ENCODE measurements at places on chromosomes 16 and 17.
A peak's percentile ranks its signal among the peaks of the same experiment; 100 is the strongest.

DNA sequence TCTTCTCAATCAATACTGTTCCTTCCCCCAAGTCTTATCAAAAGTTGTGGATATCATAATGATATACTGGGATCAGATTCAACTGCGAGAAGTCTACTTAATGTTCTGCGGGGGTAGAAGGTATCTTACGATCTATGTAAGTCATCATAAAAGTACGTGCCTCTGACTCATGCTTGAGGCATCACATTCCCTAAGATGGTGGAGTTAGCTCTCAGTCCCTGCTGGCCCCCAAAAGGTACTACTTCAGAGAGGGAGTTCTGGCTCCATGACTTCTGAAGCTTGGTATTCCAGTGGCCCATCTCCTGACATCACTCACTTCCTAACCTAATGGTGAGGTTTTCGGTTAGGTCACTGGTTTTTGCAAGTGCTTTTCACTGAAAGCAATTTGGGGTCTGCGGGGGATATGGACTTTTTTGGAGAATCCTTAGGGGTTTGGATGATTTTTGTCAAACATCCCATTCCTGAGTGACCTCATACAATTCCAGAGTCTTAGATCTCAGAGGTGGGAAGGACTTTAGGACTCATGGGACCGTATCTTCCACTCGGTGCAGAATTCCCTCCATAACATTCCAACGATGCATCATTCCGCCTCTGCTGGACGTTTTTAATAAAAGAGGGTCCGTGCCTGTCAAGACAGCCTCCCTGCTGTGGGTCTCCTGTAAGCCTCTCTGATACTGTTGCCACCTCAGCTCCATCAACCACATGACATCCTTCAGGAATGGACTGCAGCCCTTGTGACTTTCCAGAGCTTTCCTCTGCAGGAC lies 74.3 kb downstream of the DYNLRB2 start:
- no peak for DNase-seq

- DNase-seq: no peak
Measured at GRCh38 chr17:17633310-17633709, 41.8 kb upstream of the PEMT start.

GRCh38 chr17:74842599-74843351 lies 16.9 kb downstream of the GRIN2C start:
- DNase-seq: no peak

DNA sequence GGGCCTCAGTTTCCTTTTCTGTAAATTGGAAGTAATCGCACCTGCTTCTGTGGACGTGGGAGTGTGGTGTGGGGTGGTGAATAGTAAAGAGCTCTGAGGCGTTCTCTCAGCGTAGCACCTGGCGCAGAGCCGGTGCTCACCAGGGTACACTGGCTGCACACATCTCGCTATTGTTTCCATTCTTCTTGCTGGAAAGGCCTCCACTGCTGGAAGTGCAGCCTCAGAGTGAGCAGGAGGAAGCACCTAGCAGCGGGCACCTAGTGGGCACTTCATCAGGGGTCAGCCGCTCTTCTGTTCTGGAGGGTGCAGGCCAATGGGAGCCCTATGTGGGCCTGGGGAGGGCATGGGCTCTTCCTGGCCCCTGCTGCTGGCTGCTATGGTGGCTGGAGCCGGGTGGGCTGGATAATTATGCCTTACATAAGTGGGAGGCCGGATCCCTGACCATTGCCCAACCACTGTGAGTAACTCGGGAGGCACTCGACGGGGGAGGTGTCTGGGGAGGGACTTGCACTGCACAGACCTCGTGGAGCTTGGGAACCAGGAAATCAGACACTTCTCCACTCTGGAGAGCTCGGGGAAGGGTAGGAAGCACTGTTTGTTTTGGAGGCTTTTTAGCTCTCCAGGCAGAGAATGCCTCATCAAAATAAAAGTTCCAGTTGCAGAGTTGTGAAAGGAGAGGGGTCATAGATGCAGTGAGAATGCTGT lies 1.7 kb downstream of the MAP2K3 start:
- no peak for DNase-seq

DNA sequence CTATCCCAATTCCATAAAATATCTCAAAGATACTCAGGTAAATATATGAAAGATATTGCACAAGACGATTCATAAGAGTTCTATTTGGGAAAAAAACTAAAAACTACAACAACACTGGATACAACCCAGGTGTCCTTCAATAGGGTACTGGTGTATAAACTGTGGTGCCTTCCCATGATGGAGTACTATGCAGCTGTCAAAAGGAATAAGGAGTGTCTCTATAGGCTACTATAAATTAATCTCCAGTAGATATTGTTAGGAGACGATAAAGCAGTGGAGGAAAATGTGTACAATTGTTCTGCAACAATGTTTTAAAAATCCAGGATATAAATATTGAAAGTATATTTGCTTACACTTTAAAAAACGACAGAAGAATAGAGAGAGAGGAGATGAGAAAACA lies 2.4 kb upstream of the KRTAP4-12 start:
- no peak for DNase-seq

DNA sequence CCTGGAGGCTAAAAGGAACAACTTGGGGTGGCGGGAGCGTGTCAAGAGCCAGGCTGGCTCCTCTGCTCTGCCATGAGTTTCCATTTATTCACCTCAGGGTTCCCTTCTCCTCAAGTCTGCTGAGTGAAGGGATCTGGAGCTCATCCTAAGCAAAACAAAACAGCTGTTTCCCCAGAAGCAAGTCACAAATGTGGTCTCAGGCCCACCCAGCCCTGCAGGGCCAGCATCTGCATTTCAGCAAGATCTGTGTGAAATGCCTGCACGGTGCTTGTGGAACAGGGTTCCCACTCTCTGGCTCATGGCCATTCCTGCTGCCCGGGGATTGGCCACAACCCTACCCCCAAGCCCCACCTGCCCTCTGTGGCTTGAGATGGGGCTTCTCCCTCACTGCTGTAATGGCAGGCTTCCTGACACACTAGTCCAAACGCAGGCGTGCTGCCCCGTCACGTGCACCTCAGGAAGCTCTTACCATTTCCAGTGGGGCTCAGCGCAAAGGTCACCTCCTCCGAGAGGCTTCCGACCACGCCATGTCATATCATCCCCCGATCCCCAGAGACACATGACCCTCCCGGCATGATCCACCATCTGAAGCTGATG lies 2.3 kb downstream of the SLC38A8 start:
- no peak for DNase-seq

GRCh38 chr16:72978212-72978611 lies 69.7 kb downstream of the ZFHX3 start:
- no peak for DNase-seq

- DNase-seq: no peak
Measured at GRCh38 chr16:51759329-51759728, 608.3 kb upstream of the SALL1 start.

DNA sequence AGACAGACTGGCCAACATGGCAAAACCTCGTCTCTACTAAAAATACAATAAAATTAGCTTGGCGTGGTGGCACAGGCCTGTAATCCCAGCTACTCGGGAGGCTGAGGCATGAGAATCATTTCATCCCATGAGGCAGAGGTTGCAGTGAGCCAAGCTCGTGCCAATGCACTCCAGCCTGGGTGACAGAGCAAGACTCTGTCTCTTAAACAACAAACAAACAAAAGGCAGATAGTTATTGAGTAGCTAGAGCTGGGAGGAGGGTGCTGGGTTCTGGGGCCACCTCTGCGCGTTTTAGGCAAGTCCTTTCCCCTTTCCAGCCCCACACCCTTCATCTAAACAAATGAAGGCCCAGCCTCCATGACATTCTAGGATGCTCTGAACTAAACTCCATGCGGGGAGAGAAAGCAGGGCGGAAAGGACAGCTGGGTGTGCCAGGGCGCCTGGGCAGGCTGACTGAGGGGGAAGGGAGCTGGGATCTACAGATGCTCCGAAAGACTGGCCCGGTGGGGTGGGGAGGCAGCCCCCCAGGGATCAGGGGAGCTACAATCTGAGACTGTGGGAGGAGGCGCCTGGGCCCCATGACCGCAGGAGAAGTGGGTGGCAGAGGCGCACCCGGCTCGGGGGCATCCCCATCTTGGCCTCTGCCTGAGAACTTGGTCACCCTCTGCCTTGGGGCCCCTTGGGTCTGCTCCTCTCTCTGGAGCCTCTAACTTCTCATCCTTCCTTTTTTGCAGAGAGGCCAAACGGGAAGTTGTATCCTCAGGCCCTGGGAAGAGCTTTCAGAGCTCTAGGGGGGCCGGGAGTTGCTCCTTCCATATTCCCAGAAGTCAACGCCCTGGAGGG lies 910 bp downstream of the ITGAL start:
- peak; percentile 38 for DNase-seq

GRCh38 chr16:19238406-19238805 lies 47.1 kb upstream of the CLEC19A start:
- DNase-seq: no peak

DNA sequence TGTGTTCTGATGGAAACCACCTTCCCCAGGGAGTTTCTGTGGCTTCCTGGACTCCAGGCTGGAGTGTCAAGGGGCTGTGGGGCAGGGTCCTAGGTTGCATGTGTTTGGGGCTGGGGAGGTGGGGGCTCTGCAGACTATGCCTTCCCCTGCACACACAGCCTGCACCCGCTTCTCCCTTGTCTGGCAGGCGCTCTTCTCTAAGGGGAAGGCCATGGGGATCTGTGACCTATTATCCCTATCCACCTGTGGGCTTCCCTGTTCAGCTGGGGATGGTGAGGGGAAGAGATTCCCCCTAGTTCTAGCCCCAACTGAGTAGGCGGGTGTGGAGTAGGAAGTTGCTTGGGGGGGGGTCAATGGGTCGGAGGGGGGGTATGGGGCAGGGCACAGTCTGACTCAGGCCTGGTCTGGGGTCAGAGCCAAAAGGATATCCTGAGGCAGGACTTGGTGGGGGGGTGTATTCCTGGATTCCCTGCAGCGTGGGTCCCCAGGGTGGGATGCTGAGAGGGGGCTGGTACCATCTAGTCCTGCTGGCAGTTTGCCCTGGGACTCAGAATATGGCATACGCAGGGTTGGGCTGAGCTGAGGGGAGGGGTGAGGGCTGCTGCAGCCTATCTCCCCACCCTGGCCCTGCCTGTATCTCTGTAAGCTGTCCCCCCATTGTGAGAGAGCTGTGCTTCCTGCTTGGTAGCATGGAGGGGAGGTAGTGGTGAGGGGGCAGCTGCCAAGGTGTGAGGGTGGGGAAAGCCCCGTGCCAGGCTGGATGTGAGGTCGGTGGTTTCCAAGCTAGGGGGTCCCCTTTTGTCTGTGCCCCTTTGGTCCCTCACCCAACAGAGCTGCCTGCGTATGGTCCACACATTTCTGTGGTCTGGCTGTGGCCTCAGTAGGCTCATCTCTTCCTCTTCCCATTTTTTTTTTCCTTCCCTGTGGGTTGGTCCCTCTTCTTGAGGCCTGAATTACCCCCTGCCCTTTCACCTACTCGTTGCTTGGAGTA lies 14.7 kb downstream of the RARA start:
- peak; percentile 66 for DNase-seq

- DNase-seq: no peak
Measured at GRCh38 chr16:73166947-73167550, 119.1 kb upstream of the ZFHX3 start.

GRCh38 chr17:47693731-47694580 lies at the start of gene TBKBP1:
TSS of gene TBKBP1 (plus strand) at chr17:47694161. CDS start at chr17:47696113, 1,952 bp downstream.
- DNase-seq: peak; percentile 61

DNA sequence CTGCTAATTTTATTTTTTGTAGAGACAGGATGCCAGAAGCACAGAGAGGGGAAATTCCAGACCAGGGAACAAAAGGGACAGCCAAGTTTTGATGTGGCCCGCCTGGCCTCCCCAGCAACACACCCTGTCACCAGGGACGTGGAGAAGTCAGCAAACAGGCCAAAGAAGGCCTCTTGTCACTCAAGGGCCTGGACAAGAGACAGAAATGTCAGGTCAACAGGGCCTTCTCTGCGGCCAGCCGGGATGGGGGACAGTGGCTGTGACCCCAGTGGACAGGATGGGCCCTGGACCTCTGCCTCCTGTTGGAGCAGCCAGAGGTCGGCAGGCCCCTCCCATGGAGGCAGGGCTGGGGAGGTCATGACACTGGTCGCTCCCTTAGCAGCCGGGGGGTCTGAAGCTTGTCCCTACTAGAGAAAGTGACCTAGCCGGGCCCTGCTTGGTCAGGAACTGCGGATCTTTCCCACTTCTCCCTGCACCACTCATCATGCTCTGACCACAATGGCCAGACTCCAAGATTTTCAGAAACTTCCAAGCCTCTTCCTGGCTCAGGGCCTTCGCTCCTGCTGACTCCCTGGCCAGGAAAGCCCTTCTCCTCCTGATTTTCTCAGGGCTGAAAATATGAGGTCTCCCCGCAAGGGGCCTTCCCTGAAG lies 9.2 kb upstream of the TVP23A start:
- no peak for DNase-seq

GRCh38 chr17:77779711-77780539 lies 178.6 kb upstream of the TNRC6C start:
- no peak for DNase-seq

GRCh38 chr17:19975601-19976000 lies 2.0 kb downstream of the AKAP10 start:
- DNase-seq: no peak

- DNase-seq: no peak
Measured at GRCh38 chr17:33052856-33053255, 61.2 kb downstream of the SPACA3 start.

DNA sequence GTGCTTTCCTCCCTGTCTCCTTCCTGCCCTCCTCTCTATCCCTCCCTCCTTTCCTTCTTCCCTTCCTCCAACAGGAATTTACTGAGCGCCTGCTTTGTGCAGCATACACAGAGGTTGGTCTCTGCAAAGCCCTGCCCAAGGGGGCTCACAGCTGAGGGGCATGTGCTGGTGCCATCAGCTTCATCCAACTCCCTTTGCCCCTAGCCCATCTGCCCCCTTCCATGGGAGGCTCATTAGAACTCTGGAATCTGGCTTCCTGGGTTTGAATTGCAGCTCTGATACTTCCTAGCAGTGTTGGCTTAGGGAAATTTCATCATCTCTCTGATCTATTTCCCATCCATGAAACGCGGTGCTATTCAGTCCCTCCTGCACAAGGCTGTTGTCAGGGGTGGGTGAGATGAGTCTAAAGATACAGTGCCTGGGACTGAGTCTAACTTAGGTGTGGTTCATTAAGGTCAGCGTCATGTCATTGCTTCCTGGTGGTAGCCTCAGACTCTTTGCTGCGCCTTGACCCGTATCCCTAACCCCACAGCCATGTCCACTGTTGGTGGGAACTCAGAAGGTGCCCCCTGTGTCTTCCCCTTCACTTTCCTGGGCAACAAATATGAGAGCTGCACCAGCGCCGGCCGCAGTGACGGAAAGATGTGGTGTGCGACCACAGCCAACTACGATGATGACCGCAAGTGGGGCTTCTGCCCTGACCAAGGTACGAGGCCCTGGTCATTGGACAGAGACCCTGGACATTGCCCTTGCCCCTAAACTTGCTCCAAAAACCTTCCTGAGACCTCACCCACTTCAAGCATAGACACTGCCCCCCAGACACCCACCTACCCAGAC lies 10.3 kb downstream of the MMP2 start:
- no peak for DNase-seq

DNA sequence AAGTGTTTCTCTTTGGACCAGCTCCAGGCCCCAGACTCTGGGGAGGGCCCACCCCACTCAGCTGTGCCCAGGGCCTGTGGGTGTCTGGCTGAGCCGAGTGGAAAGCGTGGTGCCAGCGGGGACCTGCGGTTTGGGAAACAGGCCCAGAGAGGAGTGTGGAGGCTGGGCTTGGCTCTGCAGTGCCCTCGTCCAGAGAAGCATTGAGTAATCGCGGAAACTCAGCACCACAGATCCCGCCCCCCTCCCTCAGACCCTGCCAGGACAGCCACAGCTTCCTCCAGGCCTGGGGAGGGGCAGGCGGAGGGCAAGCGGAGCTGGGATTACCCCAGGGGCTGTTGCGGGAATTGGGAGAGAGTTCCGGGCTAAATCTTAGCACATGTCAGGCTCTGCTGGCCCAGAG lies 14.6 kb upstream of the PITPNA start:
- no peak for DNase-seq

- no peak for DNase-seq
Measured at GRCh38 chr17:28385037-28385400, 13.5 kb downstream of the SARM1 start.

Measured in activated T-cell treated with anti-CD3 and anti-CD28 coated beads for 4 hours (primary cell).